NCI-H226 (cell line): ENCODE measurements at places on chromosomes 1 and 21.

DNA sequence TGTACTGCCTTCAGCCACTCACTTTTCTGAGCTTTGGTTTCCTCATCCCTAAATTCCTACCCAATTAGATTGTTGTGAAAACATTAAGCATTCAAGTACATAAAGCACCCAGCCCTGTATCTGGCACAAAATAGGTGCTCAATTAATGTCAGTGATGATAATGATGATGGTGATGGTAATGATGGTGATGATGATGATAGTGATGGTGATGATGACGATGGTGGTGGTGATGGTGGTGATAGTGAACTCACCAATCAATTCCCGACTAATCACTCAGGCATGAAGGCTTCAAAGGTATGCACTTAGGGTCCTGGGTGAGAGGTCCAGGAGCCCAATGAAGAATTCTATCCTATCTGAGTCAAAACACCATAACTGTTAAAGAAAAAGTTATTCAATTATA, 383.5 kb downstream of the MATN1 start:
- no peak for DNase-seq

DNA sequence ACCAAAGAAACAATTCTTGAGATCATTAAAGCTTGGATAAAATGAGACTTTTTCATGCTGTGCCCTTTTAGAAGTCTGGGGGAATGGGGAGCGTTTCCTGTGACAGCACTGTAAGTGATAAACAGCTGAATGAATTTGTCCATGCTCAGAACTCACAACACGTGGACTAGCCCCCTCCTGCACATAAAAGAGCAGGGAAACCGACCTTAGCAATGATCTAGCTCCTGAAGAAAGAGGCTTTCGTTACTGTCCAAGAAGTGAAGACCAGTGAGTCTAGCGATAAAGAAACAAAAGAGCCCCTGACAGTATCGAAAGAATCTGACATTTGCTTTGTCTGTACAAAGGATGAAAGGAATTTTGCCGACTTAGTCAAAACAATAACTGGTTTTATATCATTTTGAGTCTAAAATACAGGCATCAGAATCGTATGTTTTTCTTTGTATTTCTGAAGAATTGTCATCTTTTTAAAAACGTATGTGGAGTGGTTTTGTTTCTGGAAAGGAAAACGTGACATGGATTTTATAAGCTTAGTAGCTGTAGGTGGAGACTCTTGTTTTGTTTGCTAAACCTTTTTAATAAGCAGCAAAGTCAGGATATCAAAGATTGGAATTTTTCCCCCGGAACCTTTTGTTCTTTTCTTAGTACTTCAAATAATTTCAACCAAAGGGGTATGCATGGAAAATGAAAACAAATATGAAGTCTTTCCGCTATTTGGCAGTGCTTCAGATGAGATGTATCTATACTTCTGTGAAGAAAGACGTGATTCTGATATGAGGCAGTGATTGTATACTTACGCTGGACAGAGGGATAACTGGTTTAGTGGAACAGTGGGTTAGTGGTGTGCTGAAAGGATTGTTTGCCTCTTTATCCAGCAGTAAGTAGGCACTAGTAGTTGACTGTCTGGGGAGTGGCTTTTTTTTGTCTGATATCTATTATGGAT, 61.0 kb downstream of the MAST2 start:
- DNase-seq, result no peak

DNA sequence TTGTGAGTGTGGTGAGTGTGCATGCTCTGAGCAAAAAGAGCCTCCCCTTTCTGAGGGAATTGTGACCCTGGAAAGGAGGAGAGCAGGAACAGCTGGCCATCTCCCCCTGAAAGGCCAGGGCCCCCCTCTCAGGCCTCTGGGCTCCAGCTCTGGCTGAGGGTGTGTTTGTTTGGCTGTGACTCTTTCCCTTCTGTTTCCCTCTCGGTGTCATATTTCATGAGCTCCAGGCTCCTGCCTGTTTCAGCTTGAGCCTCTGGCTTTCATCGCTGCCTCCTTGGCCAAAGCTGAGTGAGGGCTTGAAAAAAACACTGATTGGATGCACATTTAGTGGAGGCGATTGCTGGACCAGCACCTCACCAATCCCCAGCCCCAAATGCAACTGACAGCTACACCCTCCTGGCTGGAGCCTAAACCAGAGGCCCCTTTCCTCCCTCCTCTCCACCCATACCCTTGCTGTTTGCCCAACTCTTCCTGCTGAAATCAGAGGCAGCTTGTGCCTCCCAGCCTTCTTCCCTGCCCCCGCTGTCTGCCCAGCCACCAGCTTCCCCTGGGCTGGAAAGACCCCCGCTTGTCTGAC, 64.1 kb downstream of the DDR2 start:
- DNase-seq, result peak; percentile 67

- DNase-seq, result no peak
Measured at GRCh38 chr21:42429856-42430255, 26.2 kb downstream of the UBASH3A start.

DNA sequence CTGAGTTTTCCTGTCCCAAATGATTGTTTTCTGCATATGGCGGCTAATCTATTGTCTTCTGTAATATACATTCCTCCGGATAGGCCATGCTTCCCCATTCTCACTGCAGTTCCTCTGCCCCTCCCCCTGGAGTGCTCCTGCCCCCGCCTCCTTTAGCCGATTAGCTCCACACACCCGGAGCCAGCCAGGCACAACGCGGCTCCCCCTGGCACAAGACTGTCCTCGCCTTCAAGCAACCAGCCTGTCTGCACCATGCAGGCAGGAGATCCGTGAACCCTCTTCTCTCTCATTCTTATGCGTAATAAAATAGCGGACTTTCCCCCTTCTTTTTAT, 18.0 kb downstream of the SERTAD4 start:
- no peak for DNase-seq

- DNase-seq, result peak; percentile 36
Measured at GRCh38 chr1:15038232-15039016, 115.1 kb upstream of the TMEM51 start.

DNA sequence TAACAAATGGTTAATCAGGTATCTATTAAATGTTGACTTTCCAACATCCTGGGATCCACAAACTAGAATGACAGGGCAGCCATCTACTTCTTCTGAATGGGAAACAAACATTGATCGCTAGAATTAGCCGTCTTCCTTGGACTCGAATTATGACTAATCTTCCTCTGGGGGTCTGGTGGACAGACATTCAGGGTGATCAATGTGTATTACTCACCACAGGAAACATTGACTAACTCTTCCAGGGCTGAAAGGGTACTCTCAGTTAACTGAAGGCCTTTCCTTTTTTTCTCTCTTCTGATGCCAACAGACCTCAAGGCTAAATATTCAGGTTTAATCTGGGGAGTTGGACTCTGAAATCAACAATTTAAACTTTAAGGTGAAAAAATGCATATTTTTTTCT, 9.5 kb downstream of the NOL9 start:
- DNase-seq, result no peak

DNA sequence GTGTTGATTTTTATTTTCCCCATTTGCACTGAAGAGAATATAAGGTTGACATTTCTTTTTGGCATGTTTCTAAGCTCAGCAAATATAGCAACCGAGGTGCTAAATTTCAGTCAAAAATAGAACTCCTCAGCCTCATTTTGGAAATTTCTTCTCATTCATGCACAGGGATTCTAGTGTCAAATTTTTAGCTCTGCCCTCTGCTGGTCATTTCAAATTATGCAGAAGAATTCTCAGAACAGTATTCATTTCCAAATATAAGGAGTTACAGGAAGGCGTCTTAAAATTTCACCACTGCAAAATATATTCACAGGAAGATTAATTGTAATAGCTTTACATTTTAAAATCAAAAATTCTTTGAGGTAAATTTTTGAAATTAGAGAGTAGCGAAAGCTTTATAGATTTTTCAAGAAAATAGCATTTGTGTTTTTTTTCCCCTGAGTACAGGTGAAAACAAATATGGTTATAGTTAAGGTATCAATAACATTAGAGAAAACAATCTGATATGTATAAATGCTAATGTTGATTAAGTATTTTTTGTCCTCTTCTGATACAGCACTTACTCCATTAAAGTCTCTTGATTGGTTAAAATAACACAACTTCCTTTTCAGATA, 57.9 kb downstream of the FMN2 start:
- no peak for DNase-seq

DNA sequence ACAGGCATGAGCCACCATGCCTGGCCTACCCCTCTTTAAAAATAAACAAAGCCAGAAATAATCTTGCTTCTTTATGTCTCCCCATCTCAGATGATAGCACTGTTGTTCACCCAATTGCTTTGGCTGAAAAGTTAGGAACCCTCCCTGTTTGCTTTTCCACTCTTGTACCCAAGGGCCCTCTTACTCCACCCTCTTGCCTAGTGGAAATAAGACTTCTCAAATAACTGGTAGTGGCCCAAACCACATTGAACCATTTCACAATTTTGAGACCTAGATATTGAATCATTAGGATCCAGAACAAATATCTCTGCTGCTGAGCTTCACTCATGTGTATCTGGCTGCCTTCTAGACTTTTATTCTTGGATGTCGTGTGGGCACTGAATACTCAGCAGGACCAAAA, 37.7 kb downstream of the RNF220 start:
- DNase-seq, result no peak

GRCh38 chr1:34984435-34984792, 733 bp downstream of the TMEM35B start:
- DNase-seq, result no peak

DNA sequence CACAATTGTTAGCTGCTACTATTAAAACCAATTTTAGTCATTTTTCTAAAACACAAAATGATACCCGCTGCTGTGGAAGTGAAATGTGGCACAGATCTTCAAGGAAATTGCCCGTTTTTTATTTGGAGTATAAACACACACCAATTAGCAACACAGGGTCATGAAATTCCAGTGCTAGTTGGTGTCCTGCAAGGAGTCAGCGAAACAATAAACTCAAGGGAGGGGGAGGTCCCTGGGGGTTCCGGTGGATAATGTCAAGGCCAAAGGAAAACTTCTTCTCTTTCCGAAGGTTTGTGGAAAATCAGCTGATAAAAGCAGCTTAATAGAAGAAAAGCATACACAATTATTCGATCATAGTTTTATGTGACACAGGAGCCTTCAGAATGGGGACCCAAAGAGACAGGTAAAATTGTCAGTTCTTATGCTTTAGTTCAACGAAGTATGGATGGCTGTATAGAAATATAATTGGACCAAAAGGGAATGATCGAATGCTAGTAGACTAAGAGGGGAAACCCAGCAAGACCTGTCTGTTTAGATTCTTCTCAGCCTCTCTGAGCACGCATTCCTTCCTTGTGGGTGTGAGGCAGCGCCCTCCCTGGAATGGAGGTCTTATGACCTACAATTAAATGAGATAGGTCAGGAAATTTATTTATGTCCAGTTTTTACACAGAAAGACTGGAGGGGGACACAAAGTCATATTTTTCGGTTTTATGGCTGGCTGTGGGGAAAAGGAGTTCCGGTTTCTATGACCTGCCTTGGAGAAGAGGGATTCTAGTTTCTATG, 65.9 kb downstream of the KCNK1 start:
- no peak for DNase-seq

DNA sequence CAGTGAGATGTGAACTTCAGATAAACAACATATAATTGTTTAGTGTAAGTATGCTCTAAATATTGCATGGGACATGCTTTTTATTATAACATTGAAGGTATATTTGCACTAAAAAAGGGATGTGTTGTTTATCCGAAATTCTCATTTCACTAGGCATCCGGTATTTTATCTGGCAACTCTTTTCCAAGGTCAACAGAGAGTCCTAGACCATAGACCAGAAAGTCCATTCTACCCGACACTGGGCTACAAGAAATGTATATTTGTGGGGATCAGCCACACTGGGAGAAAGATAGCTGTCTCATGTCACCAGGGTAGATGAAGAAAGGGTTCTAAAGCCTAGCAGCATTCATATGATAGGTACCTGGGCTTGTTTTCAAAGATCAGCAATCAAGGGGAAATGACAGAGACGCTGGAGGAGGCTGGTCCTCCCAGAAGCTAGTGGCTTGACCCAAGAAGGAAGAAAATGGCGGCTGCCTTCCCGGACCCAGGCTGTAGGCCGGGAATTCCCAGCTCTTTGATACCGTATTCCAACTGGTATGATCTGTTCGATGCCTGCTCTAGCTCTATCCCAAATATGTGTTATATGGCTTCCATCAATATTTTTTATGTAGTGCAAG, 161.1 kb upstream of the IRF2BP2 start:
- DNase-seq, result no peak
